Stimulated activated CD4-positive, alpha-beta T cell treated with anti-CD3 and anti-CD28 coated beads, Interleukin-1b, Interleukin-23, amount 100 ng/mL, for 1 hour (primary cell): ENCODE measurements at places on chromosomes 2 and 18.

- no peak for DNase-seq
Observed at GRCh38 chr2:229141424-229142025, 129.6 kb downstream of the PID1 start.

DNA sequence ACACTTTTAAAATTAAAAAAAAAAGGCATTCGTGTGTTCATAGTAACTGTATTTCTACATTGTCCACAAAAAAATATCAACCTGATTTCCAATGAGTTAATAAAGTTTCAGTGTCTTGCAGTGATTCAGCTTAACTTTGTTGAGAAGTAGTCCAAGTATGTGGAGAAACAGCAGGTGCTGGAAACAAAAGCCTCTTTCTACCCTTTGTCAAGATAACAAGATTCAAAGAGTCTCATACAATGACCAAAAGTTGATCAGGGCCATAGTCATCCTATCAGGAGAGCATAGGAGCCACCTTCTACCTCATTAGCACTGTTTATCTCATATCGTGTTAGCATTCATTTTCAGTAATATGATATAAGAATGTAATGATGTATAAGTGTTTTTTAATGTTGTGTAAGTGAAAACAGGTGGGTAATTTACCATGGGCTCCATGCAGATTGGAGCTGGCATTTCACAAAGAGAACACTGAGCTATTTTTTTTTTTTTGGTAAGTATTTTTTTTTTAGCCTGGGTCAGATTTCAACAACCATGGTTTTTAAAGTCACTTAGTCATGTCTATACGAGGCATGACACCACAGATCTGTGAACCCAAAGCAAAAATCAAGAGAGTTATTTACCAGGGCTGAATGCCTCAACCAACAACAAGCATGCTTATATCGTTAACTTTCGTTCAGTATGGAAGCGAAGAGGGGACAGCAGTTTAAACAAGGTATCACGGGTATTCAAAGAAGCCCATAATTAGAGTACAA is 165.0 kb upstream of the ZNF521 start:
- no peak for DNase-seq

DNA sequence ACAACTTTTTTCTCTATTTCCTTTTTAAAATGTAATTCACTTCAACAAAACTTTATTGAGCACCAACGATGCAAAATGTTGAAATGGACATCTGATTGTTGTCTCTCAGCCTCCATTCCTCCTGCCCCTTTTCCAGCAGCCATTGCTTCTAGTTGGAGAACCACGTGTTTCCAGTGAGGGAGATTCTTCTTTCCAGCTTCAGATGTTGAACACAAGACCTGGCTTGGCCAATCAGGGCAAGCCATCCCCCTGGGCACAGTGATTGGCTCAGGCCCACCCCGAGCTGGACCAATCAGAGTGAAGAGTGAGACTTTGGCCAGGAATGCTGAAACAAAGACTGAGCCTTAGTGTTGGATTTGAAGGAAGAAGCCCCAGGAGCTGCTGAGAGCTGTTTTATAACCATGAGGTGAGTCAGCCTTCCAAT is 59.0 kb downstream of the E2F6 start:
- no peak for DNase-seq

GRCh38 chr18:62183578-62184195 is 3.2 kb downstream of the PIGN start:
- DNase-seq, result no peak

GRCh38 chr2:210442878-210443277 is 33.7 kb downstream of the LANCL1 start:
- no peak for DNase-seq

GRCh38 chr2:126822921-126823320 is 75.8 kb upstream of the TEX51 start:
- no peak for DNase-seq

DNA sequence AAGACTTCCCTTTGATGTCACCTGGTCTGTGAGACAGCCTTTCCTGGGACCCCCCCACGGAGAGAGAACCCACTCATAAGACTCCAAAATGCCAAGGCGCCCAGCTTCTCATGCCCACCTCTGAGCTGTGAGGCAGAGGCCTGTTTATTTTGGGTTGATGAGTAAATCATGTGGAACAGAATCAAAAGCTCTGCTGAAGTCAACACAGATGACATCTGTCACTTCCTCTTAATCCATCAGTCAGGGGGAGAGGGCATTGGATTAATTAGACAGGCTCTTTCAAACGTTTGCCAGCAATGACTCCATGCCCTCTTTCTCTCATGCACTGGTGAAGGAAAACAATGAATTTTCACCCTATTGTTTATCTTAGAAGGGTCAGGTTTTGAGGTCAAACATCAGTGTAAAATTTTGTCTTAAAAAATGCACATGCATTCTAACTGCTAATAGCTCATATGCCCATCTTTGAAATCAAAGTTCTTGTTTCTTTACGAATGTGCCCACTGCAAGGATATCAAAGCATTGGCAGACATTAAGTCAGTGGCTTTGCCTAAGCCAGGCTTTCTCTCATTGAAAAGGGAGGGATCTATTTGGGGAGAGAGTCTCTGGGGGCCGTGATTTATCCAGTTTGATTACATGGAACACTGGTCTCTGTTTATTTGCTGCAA is 184.1 kb downstream of the ACKR3 start:
- no peak for DNase-seq

GRCh38 chr2:9264301-9264700 is 57.7 kb downstream of the ASAP2 start:
- DNase-seq, result no peak

DNA sequence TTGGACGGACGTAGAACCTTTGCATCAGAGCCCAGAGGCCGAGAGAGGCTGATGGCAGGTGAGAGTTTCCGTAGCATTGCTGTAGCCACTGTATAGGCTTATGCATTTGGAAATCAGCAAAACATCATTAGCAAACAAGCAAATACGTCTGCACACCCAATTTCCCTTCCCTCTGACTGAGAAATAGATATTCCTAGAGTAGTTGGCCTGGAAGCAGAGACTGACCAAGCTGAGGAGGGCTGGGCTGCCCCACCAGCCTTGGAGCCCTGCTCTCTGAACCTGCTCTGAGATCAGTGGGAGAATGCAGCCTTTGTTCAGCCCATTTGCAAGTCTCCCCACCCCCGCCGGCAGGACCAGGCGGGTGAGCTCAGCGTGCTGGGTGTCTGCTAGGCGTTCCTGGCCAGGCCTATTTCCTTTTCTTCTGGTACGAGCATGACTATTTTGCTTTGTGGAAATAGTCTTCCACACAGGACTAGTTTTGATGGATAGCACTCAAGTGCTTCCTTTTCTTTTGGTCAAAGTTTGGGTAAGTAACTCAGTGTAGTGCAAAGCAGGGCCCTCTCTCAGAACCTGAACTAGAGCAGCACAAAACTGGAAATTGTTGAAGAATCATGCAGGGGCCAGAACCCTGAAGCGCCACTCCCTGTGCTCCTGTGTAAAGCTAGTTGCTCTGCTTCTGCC is 21.9 kb upstream of the RNF149 start:
- DNase-seq, result no peak

- no peak for DNase-seq
Observed at GRCh38 chr2:158718851-158719250, 76.3 kb upstream of the DAPL1 start.

GRCh38 chr2:12856934-12857601 is 140.3 kb downstream of the TRIB2 start:
- no peak for DNase-seq

DNA sequence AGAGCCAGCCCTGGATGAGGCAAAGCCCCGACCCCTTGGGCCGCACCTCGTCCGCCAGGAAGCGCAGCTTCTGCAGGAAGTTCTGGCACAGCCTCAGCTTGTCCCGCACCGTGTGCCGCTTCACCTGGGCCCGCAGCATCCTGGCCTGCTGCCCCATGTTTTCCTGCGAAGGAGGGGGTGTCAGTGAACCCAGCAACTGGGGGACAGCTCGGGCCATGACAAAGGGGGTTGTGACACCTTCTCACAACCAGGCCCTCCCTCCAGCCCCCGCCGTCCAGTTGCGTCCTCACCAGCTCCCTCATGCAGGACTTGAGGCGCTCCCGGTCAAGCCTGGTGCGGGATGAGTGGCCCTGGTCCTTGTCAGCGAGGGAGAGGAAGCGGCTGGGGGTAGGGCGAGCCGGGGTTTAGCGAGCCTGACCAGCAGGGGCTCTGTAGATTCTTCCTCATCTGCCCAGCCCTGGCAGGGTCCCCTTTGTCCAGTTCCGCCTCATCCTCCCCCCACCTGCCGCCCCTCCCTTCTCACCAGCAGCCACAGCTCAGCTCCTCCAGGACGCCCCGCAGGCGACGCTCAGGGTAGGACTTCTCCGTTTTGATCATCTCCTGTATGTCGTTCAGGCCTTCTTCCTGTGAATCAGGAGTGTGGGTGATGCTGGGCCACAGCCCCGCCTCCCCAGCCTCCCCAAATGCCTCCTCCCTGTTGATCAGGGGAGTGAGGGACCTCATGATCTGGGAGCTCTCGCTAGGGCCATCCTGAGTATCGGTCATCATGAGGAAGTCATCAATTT is 606 bp downstream of the OTOF start:
- DNase-seq, result no peak

GRCh38 chr2:131032393-131032836 is 60.8 kb downstream of the FAM168B start:
- DNase-seq, result no peak

DNA sequence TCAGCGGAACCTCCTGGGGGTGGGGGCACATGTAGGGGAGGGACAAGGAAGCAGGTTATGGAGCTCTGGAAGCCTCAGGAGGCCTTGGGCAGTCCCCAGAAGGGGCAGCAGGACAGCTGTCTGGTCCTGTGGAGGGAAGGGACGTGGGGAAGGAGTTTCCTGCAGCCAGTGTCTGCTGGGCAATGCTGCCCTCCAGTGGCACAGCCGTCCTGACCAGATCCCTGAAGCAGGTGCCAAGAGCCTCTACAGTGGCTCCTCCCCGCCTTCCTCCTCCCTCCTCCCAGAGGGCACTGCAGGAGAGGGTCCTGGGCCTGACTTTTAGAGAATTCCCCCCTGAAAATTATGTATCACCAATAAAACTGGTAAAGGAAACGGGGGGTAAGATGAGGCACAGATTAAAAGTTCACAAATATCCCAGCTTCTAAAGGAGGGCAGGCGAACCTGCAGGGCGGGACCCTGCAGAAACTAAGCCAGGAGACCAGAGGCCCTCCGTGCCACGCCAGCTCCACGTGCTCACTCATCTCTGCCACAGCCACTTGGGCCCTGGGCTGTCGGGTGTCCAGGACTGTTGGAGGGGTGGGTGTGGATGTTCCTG is 258.5 kb downstream of the TWIST2 start:
- no peak for DNase-seq

DNA sequence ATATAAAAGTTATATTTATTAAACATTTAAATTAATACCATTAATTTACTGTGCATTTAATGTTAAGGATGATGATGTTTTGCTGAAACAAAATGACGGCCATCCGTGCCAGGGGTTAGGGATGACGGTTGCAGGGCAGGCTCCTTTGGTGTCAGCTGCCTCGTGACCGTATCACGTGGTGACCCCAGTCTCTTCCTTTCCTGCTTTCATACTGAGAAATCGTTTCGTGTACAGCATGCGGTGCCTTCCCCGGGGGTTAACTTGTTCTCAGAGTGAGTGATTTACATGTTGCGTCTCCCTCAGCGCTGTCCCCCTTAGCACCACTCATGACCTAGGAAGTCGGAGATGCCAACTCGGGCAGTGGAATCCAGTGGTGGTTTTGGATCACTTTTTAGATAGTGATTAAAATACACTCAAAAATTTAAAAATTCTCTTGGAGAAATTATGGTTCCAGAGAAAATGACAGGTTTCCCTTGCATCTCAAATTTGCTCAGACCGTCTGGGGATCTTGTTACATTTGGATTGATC is 290.8 kb downstream of the GBX2 start:
- DNase-seq, result no peak

- DNase-seq, result no peak
Observed at GRCh38 chr18:48371854-48372602, 37.2 kb downstream of the ZBTB7C start.

GRCh38 chr2:237466211-237466610 is 20.8 kb upstream of the MLPH start:
- DNase-seq, result no peak

DNA sequence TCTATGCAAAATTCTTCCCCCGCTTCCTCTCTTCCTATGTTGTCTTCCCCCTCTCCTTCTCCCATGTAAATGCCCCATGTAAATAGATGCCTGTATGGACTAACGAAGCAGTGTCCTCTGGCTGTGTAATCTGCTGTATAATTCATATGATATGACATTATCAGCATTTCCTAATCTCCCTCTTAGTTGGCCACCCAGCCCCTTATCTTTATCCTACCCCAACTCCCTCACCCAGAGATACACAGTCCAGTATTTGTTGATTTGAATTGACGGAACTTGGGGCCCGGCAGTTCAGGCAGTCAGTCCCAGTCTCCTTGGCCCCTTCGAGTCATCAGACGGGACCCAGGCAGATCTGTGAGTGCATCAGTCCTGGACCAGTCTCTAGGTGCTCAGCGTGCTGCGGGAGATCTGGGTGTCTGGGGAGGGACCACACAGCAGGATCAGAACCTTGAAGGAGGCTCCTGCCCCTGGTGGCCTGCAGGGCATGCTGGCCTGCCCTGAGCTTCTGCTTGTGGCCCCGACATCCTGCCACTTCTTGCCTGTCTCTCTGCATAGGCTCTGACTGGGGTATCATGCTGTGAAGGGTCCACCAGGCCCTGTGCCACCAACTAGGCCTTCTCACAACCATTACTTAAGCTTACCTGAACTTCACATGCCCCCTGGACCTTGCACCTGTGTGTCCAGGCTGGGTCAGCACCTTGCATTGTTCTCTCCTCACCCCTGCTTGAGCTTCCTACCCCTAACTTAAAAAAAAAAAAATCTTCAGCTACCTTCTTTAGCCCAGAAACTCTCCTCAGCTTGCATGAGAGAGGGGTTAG is 88.1 kb upstream of the ATL2 start:
- DNase-seq, result no peak

DNA sequence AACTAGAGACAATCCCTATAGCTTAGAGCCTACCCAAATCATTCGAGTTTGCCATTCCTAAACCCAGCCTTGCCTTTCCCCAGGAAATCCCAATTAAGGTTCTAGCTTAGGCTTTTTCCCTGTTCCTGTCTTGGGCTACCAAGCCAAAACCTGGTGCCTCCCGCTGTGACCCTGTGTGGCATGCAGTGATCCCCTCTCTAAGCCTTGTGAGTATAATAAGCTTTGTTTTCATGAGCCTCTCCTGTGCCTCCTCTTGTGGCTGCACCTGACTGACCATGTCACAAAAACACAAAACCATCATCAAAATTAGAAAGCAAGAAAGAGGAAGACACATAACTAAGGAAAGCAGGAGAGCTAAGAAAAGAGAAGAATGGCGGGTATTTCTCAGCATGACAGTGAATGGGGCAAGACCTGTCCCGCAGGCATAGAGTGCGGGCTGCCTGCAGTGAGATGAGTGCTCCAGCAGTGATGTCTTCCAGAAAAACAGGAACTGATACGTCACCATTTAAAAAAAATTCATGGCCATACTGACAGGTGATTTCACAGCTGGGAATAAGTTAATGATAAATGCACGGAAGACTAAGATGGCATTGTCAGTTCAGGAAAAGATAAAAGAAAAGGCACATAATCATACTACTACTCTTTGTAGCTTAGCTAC is 9.2 kb upstream of the PAIP2B start:
- no peak for DNase-seq
